ENCODE measurements at places on chromosomes 6 and 20. TPM values are rescaled to one million over a fixed set of nuclear protein-coding genes. Genes with fewer than 3 reads are reported as not detected.

Gene ZFAND3
- total RNA-seq = 66.4 TPM

Gene FILIP1
- total RNA-seq = 18.1 TPM

Gene TNFAIP3
- total RNA-seq = 69.1 TPM

Gene OR2J3
- not detected for total RNA-seq

Gene SYCP2
- 13.3 TPM for total RNA-seq

Gene RAET1E
- total RNA-seq = 0.31 TPM
